NCI-H1105 (cell line): ENCODE measurements at places on chromosomes 7 and 10.

DNA sequence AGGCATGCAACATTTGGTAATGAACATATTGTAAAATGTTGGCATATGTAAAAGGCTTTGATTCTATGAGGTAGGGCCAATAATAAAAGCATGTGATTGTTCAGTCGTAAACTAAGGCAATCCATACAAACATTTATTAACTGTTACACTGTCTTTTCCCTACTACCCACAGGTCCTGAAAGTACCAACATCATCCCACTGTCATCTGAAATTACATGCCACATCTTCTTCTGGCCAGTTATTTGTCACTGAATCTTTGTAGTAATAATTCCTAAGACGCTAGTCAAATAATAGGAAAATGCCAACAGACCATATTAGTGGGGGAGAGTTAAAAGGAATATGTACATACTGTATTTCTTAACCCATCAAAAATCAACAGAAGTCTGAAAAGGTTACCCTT is 27.2 kb downstream of the DNAJC1 start:
- no peak for DNase-seq

DNA sequence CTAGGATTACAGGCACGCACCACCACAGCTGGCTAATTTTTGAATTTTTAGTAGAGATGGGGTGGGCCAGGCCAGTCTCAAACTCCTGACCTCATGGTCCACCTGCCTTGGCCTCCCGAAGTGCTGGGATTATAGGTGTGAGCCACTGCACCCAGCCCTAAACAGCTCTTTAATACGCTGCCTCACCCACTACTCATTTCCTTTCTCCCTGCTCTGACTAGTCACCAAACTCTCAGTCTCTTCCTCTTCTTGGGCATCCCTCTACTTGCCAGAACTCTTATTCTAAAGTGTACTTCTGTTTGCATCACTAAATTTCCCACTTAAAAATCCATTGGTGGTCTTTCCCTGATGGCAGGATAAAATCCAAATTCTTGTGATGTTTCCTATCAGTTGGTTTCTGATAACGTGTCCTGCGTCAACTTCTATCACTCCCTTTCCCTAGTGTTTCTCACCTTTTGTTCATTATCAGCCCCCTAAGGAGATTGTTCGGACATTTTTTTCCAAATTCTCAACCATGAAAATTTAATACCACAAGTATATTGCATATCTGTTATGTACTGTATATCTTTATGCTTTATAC is 124.7 kb downstream of the CUBN start:
- no peak for DNase-seq

GRCh38 chr7:8747338-8747737 is 313.9 kb downstream of the NXPH1 start:
- no peak for DNase-seq

DNA sequence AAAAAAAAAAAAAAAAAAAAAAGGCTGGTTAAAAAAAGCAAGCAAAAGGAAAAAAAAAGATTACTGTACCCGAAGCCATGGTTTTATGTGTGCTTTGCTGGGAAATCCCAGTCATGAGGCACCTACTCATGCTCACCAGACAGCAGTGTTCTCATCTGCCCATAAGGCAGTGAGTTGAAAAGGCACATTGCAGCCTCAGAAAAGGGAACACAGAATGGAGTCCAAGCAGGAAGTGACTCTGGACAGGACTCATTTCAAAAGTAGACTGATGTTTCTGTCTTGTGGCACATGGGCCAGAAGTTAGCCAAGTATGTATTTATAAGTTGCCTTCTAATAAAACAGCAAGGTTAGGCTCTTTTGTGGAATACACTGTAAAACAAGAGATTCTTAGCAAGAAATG is 40.2 kb downstream of the PDSS1 start:
- DNase-seq: no peak

DNA sequence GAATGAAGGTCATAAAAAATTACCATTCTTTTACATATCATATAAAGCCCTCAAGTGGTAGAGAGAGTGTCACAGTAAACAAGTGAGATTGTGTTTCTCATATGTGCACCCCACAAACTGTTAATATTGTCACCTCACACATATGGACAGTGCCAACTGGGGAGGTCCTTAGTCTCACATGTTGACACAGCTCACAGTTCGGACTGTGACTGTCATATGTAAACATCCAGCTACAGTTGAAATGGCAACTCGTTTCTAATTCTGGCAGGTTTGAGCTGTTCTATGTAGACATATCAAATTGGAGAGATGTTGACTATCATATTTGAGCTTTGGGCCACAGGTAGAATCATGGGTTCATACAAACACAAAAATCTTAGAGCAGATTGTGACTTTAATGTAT is 39.4 kb upstream of the ZNF107 start:
- DNase-seq: no peak

DNA sequence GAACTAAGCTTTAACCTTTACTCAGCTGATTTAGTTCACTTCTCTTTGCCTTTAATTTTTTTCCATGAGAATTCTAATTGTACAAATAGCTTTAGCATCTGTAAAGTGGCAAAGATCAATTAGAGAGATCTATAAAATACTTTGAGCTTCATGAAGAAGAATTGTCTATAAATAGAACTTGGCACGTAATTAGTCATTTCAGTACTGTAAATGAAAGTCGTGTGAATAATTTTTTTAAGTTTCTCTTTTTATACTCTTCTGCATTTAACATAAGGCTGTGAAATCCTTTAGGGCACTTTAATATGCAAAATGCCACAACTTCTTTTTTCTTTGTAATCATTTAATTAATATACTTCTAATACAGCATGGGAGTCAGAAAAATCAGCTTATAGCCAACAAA is 177.8 kb downstream of the CSTF2T start:
- DNase-seq: no peak

- no peak for DNase-seq
Observed at GRCh38 chr7:40297741-40298311, 163.0 kb downstream of the SUGCT start.

DNA sequence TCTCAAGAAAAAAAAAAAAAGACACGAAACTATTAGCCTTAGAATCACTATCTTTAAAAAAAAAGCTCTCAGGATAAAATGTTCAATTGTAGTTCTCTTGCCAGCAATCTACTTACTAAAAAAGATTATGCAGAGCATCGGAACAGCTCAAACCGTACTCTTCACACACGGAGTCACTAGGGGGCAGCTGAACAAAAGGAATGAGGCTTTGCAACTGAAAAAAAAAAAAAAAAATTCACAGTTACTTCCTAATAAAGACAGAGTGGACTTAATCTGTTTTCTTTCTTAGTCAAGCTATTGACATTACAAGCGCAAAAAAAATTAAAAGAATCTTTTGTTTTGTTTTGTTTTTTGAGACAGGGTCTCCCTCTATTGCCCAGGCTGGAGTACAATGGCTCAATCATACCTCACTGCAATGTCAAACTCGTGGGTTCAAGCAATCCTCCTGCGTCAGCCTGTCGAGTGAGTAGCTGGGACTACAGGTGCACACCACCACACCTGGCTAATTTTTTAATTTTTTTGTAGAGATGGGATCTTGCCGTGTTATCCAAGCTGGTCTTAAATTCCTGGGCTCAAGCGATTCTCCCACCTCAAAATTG is 11.5 kb downstream of the PMS2 start:
- peak; percentile 23 for DNase-seq

DNA sequence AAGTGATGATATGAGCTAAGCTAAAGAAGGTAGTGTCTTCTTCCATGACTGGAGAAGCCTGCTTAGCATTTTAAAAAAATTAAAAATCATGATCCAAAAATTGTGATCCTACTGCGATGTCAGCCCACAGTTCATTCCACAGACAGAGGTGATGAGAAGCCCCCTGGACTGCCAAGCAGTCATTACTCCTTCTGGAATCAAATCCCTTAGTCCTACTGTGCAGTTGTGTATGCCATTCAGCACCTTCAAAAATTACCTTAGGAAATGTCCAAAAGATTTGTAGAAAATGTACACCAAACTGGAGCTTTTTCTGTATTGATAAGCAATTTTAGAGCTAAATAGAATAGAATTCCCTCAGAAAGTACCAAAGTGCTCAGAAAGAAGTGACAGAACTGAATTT is 283.5 kb upstream of the NFE2L3 start:
- no peak for DNase-seq

DNA sequence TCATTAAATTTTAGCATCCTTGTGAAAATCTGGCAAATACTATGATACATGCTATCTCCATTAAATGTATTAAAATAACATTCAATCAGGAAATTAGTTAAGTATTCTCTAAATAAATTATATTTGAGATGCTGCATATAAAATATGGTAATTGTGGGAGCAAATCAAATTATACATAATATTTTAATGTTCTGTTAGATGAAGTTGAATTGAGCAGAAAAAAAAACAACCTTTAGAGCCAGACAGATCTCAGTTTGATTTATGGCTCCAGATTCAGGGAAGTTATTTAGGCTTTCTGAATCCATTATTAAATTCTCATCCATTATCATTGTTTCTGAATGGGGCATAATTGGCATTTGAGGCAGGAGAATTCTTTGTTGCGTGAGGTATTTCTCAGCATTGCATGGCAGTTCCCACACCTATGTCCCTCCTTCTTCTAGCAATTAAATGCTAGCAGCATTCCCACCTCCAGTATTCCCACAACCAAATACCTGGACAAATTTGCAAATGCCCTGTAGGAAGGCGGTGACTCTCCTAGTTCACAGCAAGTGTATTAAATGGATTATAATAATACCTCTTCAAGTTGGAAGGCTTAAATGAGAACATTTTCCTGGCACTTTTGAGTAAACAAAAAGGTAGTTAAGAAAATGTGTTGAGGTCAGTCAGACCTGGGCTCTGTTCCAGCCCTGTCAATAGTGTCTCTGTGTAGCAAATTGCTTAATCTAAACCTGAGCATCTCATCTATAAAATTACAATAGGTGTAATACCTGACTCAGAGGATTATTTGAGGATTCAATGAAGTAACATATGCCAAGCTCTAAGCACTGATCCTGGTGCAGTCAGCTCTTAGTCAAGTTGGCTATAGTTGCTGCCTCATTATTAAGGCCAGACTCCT is 108.9 kb downstream of the RNLS start:
- DNase-seq: peak; percentile 76

DNA sequence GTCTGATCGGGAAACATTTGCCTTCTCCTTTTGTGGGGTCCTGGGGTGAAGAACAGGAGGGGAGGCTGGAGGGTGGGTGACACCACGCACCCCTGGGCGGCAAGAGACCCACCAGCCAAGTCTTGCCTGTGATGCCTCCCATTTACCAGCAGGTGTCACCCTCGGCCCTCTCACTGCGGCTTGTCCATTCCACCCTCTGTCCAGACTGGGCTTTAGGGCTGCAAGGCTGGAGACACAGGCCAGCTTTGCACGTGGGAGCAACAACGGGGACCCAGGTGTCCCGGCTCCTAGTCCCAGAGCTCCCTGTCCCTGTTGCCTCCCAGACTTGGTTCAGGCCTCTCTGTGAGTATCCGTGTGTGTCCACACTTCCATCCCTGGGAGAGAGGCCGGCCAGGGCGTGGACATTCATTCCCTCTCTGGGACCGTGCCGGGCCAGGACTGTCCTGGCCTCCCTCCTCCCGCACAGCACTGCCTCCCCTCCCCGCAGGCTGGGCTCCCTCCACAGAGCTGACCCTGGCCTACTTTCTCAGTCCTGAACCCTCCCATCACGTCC is 36.2 kb upstream of the GTF2IRD1 start:
- DNase-seq: peak; percentile 31

GRCh38 chr7:155731380-155731779 is 80.9 kb downstream of the SHH start:
- no peak for DNase-seq

GRCh38 chr7:78175330-78176100 is 376.9 kb downstream of the PHTF2 start:
- no peak for DNase-seq

DNA sequence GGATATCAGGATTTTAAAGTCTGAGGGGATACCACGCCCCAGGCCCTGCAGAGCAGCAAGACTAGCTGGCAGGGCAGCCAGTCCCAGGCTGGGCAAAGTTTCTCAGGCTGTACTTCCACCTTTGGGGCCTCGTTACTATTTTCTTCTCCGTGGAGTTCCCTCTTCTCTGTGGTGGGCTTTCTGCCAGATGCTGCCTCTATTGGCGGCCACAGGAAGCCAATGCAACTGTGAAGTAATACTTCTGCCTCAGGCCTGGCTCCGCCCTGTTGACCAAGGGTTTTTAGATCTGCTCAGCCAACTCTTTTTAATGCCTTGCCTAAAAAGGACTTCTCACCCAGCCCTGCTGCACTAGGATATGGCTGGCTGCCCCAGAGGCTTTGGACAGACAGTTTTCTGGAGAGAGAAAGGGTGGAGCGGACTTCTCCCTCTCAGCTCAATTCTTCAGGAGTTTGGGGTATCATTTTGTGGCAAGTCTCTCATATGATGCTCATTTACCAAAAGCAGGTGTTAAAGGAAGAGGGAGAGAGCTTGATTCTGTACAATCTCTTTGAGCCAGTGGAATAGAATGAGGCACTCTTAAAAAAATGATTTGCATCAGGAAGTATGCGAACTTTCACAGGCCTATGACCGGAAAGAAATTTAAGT is 67.4 kb downstream of the HHEX start:
- DNase-seq: no peak

DNA sequence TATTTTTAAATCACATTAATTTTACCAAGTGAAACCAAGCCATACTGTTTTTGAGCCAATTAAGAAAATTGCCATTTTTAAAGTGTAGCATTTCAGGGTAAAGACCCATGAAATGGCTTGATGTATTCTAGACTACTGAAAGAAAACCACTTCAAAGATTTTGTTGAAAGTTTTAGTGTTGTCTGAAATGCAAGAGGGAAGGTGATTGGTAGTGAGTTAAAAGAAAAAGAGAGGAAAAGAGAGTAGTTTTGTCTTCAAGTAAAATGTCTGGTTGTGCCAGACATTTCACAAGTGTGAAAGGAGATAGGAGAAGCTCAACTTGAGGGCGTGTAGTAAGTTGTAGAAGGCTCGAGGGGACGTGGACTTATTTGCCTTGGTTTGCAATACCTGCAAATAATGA is 41.6 kb downstream of the CALML5 start:
- DNase-seq: no peak

- DNase-seq: no peak
Observed at GRCh38 chr7:107255602-107256001, 86.8 kb downstream of the HBP1 start.

DNA sequence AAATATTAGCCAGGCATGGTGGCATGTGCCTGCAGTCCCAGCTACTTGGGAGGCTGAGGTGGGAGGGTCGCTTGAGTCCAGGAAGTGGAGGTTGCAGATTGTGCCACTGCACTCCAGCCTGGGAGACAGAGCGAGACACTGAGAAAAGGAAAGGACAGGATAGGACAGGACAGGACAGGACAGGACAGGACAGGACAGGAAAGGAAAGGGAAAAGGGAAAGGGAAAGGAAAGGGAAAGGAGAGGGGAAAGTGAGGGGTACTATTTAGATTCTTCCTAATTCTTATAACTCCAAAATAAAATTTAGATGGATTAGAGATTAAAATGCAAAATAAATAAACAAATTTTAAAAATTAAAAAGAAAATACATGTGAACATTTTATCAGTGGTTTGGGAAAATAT is 58.7 kb downstream of the PIK3AP1 start:
- no peak for DNase-seq

DNA sequence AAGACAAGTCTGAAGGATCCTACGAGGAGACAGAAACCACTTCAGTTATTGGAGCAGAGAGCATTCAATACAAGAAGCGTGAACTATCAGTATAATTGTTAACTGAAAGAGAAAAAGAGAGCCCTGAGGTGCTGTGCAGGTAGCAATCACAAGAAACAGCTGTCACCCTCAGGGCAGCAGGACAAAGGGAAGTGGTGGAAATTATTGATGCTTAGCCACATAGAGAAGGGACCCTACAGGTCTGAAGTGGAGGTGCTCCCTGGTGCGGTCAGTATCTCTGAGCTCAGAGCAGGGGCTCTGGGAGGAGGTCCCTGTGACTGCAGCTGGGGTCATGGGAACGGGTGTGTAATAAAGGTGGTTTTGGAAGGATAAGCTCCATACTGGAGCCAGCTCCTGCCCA is 97.8 kb upstream of the KLF6 start:
- no peak for DNase-seq

- no peak for DNase-seq
Observed at GRCh38 chr10:71483885-71484751, 87.4 kb downstream of the CDH23 start.
